ENCODE measurements at places on chromosomes 2 and 18.

DNA sequence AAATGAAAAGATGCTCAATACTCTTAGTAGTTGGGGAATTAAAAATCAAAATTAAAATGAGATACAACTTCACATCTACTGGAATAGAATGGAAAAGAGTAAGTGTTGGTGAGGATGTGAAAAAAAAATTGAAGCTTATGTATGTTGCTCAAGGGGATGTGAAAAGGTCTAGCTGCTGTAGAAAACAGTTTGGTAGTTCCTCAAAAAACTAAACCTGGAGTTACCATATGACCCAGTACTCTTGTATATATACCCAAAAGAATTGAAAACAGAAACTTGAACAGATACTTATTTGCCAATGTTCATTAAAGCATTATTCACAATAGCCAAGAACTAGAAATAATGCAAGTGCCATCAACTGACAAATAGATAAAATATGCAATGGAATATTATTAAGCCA, 208.4 kb downstream of the FIGN start:
- DNase-seq: no peak

DNA sequence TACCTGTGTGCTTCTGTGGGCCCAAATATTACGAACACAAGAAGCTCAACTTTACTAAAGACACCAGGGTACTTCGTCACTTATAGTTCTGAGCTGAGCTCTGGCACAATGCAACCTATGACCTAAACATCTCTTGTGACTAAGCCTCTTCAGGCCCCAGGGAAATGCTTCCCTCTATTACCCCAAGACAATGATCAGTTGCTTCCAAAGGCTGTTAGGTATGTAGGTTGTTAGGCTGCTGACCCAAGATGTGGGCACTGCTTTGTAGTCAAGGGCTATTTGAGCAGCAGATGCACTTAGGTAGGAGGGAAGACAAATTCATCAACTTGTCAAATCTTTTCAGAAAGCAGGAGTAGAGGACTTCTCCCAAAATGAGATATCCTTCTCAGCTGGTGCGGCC, 640.1 kb downstream of the EPHA4 start:
- no peak for DNase-seq

DNA sequence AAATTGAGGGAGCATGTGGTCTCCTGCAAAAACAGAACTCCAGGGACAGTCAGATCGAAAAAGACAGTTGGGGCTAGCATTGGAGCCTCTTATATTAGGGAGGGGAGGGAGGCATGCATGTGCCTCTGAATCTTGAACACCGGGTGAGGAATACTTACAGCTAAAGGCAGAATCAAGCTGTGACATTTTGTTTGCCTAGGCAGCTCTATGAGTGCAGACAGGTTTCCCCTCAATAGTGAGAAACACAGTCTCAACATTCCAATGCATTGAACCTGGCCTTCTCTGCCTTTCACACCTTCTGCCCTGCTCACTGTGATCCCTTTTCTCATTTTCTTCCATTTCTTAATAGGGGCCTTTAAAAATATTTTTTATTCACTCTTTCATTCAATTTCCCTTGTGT, 140.4 kb downstream of the THSD7B start:
- DNase-seq: no peak

DNA sequence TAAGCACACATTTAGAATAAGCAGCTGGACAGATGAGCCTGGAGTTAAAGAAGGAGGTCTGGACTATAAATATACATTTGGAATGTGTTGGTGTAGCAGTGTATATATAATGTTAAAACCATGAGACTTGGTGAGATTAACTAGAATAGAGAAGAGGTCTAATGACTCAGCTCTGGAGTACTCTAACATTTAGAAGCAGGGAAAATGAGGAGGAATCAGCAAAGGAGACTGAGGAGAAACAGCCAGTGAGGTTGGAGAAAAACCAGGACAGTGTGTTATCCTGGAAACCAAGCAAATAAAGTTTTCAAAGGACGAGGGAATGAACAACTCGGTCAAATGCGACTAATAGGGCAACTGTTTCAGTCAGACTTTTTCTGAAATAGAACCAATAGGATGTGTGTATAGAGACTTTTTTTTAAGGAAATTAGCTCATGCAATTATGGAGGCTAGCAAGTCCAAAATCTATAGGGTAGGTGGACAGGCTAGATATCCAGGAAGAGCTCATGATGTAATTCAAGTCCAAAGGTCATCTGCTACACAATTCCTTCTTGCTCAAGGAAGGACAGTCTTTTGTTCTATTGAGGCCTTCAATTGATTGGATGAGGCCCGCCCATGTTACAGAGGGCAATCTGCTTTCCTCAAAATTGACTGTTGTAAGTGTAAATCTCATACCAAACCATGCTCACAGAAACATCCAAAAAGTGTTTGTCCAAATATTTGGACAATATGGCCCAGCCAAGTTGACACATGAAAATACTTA, 10.8 kb upstream of the SESTD1 start:
- no peak for DNase-seq

GRCh38 chr2:45301307-45302277, 292.3 kb upstream of the SIX2 start:
- no peak for DNase-seq

DNA sequence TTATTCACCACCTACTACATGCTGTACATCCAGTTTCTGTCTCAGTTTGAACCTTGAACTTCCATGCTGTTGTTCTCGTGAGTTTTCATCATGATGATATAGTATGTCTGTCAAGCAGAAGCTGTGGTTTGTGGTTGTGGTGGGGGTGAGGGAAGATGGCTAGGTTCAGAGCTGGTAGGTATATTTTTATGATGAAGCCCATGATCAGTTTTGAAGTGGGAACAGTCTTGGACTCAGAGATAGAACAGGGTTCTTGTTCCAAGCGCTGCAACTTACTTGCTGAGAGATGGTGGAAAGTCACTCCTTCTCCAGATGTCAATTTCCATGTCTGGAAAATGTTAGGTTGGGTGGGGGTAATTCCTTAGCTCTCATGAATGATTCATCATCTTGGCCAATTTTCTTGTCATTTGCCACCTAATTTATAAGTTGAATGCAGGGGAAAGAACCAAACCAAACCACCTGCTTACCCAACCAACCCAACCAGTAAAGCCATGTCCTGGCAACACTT, 21.6 kb downstream of the PMAIP1 start:
- no peak for DNase-seq

DNA sequence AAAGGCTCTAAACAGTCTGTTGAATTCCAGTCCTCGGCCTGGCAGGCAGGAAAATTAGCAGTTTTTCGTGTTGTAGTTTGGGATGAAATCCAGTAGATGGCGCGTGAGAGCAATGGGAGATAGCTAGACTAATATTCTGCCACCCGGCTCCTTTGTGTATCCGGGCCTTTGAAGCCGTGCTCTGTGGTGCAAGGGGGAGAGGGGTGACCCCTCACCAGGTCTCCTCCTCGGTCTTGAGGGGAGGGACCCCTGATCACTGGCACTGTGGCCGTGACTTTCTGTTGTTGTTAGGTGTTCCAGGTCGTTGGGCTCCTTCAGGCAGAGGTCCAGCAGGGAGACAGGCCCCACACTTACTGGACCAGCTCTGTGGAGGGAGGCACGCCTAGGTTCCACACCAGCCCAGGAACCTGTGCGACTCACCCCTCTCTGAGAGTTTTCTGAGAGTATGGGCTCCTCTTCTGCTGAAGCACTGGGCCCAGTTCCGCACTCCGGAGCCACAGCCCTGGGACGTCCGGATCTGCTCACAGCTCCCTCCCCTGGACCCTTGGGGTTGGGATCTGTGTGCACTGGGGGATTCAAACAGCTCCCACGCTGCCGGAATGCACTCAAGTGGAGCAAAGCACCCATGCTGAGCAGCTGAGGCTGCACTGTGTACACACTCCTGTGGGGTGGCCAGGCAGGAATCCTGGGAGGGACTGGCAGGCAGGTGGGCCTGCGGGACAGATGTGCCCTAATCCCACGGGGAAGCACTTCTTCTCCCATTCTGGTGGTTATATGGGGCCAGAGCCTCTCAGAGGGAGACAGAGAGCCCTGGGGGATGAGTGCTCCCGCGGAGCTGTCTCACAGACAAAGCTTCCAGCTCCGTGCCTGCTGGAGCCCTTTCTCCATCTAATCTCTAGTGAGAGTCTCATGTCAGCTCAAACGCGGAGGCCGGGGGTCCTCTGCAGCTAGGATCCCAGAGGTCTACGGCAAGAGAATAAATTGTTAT, 8.8 kb downstream of the GKN2 start:
- DNase-seq: peak; percentile 63

DNA sequence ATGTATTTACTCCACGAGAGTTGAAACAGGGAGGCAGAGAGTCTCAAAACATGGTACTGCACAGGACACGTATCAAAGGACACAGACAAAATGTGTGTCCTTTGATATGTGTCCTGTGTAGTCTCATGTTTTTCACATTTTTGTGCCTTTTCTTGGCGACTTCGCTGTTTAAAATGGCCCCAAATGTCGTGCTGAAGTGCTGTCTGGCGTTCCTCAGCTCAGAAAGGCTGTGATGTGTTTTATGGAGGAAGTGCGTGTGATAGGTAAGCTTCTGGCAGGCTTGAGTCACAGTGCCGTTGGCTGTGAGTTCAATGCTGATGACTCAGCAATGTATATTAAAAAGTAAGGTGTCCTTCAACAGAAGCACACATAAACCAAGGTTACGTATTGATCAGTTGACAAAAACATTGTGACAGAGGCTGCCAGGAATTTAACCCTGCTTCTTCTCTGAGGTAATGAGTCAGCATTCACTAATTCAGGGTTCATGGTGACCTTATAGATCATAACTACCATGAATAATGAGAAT, 78.2 kb downstream of the DYSF start:
- no peak for DNase-seq

DNA sequence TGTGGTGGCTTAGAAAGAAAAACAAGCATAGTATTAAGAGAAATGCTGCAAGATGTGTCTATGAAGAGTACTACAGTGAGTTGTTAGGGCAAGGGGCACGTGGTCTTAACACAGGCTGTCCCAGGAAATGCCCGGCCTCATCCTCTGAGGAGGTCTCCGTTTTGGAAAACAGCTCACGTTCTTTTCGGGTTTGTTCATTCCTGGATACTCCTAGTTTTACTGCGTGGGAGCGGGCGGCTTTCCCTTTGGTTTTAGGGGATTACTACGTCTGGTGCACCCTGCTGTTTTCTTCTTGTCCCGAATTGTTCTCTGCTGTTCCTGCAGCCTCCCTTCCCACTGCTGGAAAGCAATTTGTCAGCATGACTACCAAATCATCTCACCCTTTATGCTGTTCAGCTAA, 55.5 kb upstream of the RAB6D start:
- DNase-seq: no peak

DNA sequence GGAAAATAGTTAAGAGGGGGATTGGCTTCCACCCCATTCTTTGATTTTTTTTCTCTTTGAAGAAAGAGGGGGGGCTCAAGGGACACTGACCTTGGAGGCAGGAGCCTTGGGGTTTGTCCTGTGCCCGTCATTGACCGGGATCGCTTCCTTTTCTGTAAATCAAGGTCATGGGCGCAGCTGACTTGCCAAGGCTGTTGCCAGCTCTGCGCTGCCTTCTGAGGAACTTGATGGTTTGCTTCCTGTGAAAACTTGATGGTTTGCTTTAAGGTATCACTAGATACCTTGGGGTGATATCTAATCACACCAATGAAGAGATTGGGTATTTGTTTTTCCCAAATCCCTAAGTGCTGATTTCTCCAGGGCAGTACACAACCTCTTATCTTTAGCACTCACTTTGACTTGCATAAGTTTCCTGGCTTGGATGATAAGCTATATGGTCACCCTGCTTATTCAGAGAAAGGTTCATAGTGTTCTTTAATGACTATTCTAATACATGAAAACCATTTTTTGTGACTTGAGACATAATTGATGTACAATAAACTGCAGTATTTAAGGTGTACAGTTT, 56.0 kb downstream of the DGKD start:
- DNase-seq: no peak

DNA sequence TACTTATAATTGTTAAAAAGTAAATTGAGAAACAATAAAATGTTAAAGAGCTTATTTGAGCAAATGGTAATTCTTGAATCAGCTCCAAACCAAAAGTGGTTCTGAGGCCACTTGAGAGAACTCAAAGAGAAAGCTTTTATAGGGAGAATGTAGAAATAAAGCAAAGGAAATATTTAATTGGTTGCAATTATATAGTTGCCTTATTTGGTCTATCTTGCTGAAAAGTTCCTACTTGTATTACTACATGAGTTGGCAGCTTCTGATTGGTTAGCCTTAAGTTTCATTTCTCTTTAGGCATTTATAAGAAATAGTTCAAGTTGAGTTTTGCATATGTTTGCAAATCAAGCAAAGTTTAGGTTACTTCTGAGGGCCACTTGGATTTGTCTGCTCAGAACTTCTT, 38.1 kb downstream of the SCN2A start:
- no peak for DNase-seq

DNA sequence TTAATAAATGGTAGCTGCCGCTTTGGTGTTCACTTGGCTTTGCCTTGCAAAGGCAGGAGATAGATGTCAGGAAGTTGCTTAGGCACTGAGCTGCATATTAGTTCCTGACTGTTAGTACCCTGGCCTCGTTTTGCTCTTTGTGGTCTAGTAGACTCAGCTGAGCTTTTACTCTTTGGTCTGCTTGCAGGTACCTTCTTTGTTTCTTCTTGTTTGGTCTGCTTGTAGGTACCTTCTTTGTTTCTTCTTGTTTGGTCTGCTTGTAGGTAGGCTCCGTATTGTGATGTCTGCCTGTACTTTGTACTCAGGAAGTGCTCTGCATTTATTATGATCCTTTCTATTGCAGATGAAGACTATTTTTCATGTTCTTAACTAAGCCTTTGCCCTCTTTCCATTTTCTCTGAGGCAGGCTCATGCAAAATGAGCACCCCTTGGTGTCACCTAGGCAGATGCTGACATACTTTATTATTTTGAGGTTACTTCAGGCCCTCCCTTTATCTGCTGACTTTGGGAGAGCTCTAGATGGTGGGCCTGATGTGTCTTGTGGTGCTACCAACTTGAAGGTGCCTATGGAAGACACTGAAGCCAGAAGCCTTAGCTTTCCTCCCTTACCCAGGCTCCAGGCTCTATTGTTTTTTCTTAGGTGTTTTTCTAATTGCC, 6.0 kb downstream of the RPIA start:
- no peak for DNase-seq

- no peak for DNase-seq
Observed at GRCh38 chr2:69298862-69299261, 88.2 kb downstream of the GFPT1 start.

DNA sequence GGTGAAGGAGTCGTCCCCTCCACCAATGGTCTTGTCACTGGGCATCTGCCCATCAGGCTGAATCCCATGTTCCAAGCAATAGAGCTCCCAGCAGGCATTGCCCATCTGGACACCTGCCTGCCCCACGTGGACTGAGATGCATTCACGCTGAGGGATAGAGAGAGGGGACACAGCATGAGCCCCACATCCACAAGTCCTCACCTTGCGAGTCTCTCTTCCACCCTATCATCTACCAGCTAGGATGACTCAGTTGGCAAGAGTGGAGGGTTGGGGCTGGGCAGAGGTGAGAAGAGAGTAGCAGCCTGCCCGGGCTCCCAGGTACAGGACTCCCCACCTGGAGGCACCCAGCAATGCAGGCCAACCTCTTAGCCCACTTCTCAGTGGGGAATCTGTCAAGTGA, 959 bp upstream of the TUBA4B start:
- no peak for DNase-seq

All from midbrain (tissue), 1 donor.